GM23248 (cell line): ENCODE measurements at places on chromosomes 2 and 18.

- no peak for DNase-seq
Measured at GRCh38 chr2:127649100-127649611, 3.2 kb downstream of the GPR17 start.

DNA sequence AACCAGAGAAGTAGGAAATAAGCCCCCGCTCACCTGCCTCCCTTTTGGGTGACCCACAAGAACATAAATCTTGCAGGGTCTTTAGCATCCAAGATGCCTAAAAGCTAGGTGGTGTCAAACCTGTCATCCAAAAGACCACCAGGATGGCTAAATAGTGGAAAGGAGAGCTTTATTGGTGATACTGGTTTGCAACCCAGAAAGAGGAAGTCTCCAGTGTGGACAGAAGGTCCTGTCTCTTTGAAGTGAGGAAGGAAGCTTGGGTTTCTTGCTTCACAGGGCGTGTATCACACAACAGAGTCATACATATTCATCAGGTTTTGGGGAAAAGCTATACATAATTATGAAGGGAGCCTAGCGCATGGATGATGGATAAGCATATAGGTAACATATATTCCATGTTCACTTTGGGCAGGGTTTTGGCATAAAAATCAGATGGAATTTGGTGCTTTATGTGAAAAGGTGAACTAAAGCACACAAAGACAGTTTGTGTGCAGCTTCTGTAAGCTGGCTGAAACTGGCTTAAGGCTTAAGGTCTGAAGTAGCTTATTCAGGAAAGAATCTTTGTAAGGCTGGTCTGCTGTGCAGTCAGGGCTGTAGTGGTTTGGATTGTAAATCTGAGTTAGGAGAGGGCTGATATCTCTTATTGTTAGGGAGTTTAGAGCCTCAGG lies 102.2 kb upstream of the MSH2 start:
- DNase-seq = no peak

DNA sequence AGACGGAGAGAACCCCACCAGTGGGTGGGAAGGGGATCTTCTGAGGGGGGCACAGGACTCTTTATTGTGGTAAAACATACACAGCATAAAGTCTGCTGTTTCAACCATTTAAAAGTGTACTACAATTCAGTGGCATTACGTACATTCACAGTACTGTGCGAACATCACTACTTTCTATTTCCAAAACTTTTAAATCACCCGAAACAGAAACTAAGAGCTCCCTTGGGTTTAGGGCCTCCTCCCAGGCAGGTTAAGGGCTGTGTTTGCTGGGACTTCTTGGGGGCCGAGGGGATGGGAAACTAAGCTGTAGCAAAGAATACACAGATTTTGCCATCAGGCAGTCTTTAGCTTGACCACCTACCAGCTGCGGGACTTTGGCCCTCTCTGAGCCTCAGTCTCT lies 242.0 kb downstream of the HAUS1 start:
- DNase-seq = no peak

- peak; percentile 24 for DNase-seq
Measured at GRCh38 chr2:234722176-234722575, 225.3 kb upstream of the ARL4C start.

DNA sequence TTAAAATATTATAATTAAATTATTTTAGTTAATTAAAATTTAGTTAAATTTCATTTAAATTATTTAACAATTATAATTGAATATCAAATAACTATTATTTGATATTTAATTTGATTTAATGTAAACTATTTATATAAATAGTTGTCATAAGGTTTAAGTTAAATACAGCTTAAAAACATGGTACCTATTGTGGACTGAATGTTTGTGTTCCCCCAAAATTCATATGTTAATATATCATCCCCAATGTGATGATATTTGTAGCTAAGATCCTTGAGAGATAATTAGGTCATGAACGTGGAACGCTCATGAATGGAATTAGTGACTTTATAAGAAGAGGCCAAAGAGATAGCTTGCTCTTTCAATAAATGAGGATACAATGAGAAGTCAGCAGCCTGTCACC lies 505.7 kb upstream of the LRATD1 start:
- no peak for DNase-seq

- peak; percentile 23 for DNase-seq
Measured at GRCh38 chr18:5052491-5052890, 144.6 kb downstream of the AKAIN1 start.
